Heart left ventricle (tissue), 16 donors: ENCODE measurements at places on chromosomes 3 and 15. TPM values are rescaled to one million over a fixed set of nuclear protein-coding genes. Genes with fewer than 3 reads are reported as not detected.

The WWTR1 gene
- 60.4 TPM for total RNA-seq

The FBXL22 gene
- total RNA-seq = 17.4 TPM

DNA sequence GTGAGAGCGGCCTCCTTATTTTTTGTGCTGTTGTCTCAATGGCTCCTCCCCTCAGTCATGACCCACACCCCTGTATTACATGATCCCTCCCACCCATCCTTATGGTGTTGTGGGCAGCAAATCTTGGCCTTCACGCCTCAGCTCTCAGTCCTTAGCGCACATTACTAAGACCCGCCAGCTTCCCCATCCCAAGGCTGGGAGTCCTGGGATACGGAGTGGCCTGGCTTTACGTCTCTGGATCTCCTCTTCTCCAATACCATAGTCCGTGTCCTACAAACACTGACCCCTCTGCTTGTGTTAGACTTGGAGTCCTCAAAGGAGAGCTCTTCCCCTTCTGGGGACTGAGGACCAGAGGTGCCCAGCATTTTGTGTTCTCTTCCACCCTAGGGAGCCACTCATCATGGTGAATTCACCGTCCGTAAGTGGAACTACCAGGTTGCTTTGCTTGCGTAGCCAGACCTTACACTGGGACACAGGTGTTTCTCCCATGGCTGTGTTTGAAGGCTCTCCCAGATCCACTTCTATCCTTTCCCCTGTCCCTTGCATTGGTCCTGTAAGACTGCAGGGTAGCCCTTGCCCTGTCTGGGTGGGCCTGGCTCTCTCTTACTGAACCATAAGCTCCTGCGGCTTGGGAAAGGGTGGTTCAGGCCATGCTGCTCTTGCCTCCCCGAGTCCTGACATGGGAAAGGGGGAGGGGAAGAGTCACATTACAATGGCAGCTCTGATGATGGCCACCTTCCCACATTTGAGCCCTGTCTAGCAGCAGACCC lies 13.6 kb downstream of the GRM2 start:
- DNase-seq = no peak

GRCh38 chr15:75209289-75209676 lies 7.6 kb downstream of the C15orf39 start:
- DNase-seq = no peak

DNA sequence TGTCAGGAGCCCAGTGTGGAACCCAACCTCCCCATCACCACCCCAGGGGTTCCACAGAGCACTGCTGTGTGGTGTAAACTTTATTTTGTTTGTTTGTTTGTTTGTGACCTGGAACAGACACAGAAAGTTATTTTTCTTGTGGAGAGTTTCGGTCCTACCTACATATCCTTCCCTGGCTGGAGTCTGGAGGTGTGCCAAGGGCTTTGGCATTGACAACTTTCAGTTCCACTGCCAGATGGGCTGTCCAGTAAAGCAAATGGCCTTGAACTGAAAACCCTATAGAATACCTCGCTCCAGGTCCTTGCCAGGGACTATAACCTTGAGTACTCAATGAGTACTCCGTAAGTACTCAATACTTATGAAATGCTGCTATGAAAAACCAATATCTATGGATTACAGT lies 103.5 kb downstream of the MITF start:
- DNase-seq = no peak

DNA sequence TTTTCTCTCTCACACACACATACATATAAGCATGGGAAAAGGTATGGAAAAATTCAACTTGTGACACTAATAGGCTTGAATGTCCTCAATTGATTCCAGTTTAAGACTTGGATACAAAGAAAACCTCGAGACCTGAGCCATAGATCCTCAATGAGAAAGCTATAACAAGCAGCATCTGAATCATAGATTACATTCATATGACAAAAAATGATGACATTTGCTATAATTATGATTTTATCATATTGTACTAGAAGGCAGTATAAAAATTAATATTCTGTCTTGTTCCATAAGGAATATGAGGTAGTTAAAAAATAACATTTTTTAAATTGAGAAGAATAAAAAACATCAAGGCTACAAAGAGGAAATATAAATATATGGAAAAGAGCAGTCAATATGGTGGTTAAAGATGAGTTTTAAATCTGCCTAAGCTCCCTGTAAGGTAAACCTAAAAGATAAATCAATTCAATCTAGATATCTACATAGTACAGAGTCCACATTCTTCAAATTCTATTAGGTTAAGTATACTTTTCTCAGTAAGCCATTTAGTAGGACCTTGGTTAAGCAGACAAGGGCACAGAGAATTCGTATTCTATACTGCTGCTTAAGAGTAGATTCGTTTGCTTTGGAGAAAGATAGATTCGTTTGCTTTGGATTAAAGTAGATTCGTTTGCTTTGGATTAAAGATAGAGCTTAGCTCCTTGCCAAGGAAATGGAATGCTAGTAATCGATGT lies 175.7 kb downstream of the STAG1 start:
- no peak for DNase-seq

DNA sequence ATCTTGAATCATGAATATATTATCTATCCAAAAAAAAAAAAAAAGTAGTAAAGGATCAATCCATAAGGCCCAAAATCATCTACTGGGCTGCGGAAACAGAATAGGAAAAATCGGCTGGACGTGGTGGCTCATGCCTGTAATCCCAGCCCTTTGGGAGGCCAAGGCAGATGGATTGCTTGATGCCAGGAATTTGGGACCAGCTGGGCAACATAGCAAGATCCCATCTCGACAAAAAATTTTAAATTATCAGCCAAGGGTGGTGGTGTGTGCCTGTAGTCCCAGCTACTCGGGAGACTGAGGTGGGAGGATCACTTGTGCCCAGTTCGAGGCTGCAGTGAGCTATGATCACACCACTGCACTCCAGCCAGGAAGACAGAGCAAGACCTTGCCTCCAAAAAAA lies 6.1 kb upstream of the DVL3 start:
- DNase-seq = no peak
